Kidney (tissue), 22 donors: ENCODE measurements at places on chromosomes 5 and 9.

DNA sequence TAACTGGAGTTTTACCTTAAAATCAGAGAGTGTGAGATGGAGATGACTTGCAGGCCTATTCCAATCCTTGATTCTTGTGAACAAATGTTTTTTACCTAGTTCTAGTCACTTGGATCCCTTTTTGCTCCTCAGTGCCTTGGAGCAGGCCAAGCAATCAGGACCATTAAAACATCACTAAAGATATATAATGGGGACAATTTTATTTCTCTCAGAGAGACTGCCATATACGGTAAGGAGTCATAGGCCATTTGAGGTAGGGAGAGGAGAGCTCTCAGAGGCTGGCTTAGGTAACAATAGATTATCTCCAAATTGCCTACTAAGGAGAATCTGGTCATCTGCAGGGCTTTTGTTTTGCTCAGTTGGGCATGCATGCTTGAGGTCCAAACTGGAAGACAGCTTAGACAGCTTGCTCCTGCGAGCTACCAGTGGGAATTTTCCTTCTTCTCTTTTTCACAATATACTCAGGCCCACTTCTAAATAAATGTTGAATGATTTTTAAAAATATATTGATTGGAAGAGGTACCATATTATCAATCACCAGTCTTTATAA lies 44.0 kb downstream of the FREM1 start:
- no peak for DNase-seq

DNA sequence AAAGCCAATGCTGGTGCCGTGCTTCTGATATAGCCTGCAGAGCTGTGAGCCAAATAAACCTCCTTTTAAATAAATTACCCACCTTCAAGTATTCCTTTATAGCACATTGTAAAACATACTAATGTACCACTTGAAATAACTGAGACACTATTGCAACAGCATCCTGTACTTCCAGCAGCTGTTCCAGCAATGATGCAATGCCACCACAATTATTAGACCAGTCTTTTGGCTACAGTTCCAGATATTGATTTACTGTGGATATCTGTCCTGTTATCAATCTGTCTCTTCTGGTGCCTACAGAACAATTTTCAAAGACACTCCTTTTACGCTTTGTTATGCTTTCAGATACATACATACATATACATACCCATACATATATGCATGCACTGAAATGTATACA lies 567.9 kb downstream of the TAF11L14 start:
- DNase-seq: no peak

DNA sequence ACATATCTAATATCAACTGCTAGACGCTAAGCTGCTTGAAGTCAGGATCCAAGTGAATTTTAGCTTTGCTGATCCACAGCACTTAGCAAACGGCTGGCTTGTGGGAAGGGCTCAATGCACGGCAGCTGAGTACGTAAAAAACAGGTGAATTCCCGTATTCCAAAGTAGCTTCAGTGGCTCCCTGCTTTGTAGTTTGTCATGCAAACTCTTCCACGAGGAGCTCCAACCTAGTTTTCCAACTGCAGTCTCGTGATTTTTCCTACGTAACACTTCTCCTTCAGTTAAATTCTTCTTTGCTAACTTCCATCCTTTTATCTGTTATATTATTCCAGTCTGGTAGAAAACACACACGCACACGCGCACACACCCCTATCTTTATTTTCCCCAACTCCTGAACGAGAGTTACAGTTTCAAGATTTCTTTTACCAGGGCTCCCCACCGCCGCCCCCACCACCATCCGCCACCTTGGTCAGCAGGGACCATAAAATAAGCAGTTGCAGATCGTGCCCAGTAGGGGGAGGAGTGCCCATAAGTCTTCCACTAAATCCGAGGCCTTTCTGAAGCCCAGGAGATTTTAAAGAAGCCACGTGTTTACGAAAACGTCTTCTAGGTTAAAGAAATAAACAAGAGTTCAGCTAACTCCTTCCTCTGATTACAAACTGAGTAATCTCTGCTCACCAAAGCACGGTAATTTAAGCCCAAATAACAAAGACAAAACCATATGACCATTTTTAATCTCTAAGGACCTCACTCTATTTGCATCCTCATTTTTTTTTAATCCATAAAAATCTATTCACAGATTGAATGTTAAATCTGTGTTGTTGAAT lies 34.8 kb upstream of the TRIO start:
- no peak for DNase-seq

- no peak for DNase-seq
Measured at GRCh38 chr9:26175264-26175663, 497.0 kb upstream of the TUSC1 start.
